ENCODE measurements at places on chromosomes 5 and 9.

DNA sequence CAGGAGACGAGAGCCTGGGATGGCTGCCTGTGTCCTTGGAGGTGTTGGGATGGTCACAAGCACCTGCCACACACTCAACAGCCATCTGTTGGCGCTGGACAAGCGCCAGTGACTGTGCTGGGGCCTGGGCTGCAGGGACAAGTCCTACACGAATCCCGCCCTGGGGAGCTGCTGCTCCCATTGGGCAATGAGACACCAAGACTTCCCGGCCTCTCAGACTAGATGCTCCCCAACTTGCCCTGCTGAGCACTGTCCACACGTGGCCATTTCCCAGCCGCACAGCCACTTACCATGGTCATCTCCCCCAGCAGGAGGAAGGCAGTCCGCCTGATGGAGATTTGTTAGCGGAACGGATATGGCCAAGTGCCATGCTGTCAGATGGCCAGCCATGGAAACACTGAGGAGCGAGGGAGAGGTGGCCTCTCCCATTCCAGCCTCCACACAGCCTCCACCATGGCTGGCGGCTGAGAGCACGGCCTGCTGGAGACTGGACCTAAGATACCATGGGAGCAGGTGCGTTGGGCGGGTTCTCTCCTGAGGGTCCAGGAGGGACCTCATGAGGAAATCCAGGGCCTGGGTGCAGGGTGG is 43.9 kb downstream of the PRRT1B start:
- DNase-seq: no peak

DNA sequence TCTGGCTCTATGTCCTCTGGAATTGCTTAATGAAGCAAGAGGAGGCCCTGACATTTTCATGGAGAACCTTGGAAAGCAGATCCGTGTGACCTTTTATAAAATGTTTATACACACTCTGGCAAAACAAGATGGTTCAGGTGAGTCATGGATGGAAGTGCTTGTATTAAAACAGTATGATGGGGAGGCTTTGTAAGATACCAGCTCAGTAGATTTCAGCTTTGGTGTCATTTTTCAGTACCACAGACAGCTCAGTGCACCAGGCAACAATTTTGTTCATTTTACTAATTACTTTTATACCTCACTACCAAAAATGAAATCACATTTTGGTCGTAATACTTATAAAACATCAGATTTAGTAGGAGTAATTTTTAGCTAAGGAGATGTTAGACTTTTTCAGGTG is 5.2 kb downstream of the KCNN2 start:
- DNase-seq: no peak

GRCh38 chr9:75962662-75963036 is 72.2 kb downstream of the PCSK5 start:
- DNase-seq: no peak

DNA sequence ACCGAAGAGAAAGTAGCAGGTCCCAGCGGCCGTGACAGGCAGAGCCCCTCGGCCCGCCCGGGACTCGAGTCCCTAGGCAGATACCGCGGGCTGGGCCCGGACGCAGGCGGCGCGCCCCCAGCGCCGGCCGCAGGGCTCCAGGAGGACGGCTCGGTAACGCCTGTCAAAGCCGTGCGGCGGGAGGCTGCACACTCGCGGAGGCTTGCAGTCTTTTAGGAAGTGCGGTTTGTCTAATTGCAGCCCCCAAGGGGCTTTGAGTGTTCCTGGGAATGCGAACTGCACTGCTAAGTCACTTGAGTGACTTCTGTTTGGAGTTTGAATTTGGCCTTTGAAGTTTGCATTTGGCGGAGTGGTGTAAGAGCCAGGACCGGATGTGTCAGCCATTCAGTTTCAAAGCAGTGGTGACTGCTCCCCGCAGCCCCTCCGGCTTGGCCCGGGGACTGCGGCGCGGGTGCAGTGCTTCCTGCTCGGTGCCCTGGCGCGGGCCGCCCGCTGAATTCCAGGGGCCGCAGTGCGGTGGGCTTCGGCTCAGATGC is 1.3 kb downstream of the MAP3K1 start:
- DNase-seq: peak; percentile 36

DNA sequence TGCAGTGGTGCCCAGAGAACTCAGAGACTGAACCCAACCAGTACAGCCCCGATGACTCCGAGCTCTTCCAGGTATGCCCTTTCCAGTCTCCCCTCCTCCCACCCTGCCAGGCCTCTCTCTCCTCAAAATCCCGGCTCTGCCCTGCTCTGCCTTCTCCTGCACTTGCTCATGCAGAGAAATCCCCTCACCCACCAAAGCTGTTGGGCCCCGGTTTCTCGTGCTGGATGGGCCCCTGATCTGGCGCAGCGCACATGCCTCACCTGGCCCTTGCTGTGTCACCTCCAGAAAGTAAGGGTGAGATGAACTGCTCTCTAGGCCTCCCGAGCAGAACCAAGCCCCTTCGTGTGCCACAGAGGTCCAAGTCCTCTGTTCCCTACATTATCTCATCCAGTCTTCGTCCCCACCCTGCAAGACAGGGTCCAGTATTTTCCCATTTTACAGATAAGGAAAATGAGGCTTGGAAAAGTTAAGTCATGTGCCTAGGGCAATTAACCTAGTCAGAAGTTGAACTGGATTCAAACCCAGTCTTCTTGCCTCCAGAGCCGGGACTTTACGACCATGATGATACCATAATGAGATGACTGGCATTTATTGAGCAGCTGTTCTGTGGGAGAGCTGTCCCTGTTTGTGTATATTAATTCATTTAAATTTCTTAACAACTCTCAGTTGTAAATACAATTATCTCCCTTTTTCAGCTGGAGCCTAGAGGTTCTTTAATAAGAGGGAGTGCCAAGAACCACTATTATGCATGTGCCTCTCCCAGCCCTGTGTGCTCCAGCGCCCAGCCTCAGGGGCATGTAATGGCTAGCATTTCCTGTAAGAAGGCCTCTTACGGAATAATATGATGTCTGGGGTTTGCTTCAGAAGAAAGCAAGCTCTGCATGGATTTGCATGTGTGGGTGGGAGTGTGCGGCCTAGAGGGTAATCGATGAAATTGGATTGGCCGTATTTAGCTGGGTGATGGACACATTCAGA is 90.7 kb downstream of the PPARGC1B start:
- no peak for DNase-seq

- DNase-seq: no peak
These were observed 74.7 kb downstream of the FCHO2 start for GRCh38 chr5:73030531-73030930.

GRCh38 chr9:14080959-14081542 is 232.9 kb downstream of the NFIB start:
- no peak for DNase-seq
